ENCODE measurements at places on chromosomes 1 and 21. TPM values are rescaled to one million over a fixed set of nuclear protein-coding genes. Genes with fewer than 3 reads are reported as not detected.

- no peak for DNase-seq
Observed at GRCh38 chr1:119046785-119047438, 58.8 kb upstream of the TBX15 start.

The OXCT2 gene
- total RNA-seq = 0.67 TPM

GRCh38 chr1:218480588-218481099 lies 135.5 kb downstream of the TGFB2 start:
- DNase-seq = no peak

DNA sequence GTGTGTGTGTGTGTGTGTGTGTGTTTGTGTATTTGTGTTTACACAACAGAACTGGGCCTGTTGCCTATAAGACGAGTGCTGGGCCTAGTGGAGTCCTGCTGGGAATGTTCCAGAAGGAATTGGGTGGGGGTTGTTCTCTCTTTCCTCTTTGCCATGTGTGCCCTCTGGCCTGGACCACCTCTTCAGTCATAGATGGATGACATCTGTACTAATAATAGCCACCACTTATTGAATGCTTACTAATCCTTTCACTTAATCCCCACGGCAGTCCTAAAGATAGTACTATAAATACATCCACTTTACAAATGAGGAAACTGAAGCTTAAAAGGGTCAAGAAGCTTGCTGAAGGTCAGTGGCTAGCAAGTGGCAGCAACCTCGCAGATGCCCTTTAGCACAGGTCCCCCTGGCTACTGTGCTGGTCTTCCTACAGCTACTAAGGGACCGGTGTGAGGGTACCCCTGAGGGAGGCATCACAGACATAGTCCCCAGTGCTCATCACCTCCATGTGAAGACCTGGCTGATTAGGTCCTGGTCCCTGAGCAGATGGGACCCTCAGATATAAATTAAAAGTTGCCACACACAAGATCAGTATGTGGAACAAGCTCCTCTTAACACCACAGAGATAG lies 55.2 kb upstream of the KIF1B start:
- no peak for DNase-seq

The SPRR3 gene
- total RNA-seq = not detected

The CORT gene
- 0.47 TPM for total RNA-seq

The CNR2 gene
- total RNA-seq = not detected

The OR1C1 gene
- total RNA-seq = not detected

The INAVA gene
- not detected for total RNA-seq

The IGSF21 gene
- not detected for total RNA-seq

DNA sequence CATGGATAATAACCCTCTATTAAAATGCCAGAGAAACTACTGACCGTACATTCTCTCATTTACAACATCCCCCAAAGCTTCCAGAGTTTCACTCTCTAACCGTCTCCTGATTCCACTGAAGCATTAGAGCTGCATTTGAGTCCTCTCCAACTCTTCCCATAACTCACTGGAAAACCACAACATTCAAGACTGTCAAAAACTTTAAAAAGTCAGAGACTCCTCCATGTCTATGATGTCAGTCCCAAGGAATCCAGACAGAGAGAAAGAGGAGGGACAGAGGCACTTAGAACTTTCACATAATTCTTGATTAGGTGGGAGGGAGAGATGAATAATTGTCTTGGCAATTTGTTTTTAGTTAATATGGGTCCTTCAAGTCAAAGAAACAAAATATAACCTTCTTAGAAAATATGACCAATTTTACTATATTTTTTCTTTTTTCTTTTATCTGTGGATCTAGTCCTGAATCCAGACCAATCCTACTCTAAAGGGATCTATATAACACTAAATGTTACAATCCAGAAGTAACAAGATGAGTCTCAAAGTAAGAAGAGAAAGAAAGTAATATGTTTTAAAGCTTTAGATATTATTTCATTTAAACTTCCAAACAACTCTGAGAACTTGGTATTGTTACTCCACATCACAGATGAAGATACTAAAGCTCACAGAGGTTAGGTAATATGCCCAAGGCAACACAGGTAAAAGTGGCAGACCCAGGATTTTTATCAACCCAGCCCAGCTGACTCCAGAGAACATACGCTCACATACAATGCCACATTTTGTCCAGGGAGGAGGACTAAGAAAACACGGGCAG lies 23.8 kb downstream of the OTUD7B start:
- no peak for DNase-seq

DNA sequence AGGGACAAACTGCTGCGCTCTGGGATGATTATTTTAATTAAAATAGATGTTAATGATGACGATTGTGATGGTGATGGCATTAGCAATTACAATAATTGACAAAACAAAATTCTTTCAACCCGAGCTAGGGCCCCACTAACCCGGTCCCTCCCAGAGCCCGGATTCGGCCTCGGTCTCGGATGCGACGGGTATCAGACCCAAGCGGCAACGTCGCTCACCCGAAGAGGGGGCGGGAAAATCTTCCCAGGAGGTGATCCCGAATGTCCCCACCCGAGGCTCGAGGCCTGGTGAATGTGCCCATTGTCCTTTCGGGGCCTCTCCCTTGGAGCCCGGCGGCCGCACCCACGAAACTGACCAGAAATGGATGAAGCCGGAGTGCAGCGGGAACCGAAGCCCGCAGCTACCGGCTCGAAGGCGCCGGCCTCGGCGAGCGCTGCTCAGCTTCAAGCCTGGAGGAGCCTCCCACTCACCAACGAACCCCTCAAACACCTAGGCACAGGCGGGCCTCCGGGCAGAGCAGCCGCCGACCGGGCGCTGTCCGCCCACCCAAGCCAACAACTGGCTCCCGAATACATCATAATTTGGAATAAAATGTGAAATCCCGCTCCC lies 1.2 kb downstream of the TAL1 start:
- DNase-seq = no peak

The LGALS8 gene
- 89.4 TPM for total RNA-seq

The CENPF gene
- 128 TPM for total RNA-seq

GRCh38 chr21:45030682-45031570 lies 43.5 kb upstream of the ADARB1 start:
- no peak for DNase-seq

DNA sequence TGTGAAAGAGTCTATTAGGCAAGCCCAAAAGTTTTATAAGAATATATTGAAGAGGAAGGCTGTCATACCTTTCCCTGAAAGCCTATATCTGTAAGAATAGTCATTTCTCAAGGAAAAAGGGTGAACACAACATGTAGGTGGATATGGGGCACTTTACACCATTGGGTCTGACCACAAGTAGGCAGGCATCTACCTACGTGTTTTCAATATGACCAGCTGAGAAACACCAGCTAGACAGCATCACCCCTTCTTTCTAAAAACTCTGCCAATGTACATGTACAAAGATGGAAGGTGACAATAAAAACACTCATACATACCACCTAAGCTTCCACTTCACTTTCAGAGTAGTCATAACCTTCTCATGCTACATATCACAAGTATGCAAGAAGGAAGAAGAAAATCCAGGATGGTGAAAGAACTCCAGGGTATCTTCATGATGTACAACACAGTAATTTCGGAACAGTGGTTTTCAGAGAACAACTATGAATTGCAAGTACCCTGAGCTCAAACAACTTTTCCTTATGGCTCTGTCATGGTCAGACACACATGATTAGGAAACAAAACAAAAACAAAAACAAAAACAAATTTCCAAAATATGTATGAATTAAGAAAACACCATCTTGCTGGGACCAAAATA lies 98.5 kb upstream of the ADGRL2 start:
- DNase-seq = no peak

- no peak for DNase-seq
Observed at GRCh38 chr1:36717431-36717830, 234.7 kb upstream of the CSF3R start.

The CFAP107 gene
- total RNA-seq = not detected

DNA sequence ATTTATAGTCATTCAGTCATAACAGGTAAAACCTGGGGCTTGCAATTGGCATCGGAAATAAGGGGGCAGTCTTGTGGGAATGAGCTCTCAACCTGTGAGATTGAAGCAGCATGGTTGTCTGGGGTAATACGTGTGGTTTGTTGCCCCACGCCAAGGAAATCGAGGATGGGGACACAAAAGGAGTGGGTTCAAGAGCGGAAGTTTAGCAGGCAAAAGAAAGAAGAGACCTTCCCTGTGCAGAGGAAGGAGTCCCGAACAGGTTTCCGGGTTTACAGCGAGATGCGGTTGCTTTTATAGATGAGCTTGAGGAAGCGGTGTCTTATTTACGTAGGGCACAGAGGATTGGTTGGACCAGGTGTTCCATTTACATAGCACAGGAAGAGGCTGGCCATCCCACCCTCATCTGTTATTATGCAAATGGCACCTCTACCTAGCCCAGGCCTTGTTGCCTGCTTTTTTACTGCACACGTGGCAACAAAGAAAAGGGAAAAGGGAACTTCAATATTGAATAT lies 37.3 kb downstream of the IFNAR1 start:
- DNase-seq = peak; percentile 75

The FAM72C gene
- total RNA-seq = 43.3 TPM
